ENCODE measurements at places on chromosomes 2 and 18. TPM values are rescaled to one million over a fixed set of nuclear protein-coding genes. Genes with fewer than 3 reads are reported as not detected.
A peak's percentile ranks its signal among the peaks of the same experiment; 100 is the strongest.

DNA sequence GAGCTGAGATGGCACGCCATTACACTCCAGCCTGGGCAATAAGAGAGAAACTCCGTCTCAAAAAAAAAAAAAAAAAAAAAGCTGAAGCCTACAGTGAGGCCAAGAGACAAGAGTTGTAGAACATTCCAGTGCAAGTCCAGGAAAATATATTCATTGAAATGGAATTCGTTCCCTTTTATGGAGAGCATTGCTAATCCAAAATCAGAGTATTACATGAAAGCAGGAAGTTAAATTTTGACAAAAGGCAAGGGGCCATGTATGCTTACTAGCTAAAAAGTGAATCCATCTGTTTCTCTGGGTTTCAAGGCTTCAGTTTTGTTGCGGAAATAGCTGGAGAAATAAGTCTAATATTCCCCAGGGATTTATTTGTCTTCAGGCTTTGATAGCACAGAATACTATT lies 471.7 kb downstream of the THSD7B start:
- H3K36me3 ChIP-seq = no peaks in the 10 kb centered on the region
- H3K4me1 ChIP-seq = peaks cover 29% of the 10 kb centered on the region
- peak overlapping the region; percentile 84 for H3K27ac ChIP-seq

DNA sequence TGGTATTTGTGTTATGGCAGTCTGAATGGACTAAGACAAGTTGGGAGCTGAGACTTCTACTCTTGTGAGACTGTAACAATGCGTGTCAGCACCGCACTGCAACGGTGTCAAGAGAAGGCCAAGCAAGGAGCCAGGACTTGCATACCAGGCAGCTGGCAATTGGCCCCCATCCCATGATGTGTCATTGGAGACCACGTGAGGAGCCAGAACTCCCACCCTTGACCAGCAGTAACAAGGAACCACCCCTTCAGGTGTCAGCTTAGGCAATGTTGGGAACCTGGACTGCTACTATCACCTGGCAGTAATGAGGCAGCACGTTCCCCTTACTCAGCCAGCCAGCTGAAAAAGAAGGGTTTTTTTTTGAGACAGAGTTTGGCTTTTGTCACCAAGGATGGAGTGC lies 32.7 kb upstream of the AGFG1 start:
- no peaks in the 10 kb centered on the region for H3K27me3 ChIP-seq
- DNase-seq = no peak
- H3K4me3 ChIP-seq = no peak overlapping the region
- no peaks in the 10 kb centered on the region for H3K4me1 ChIP-seq

DNA sequence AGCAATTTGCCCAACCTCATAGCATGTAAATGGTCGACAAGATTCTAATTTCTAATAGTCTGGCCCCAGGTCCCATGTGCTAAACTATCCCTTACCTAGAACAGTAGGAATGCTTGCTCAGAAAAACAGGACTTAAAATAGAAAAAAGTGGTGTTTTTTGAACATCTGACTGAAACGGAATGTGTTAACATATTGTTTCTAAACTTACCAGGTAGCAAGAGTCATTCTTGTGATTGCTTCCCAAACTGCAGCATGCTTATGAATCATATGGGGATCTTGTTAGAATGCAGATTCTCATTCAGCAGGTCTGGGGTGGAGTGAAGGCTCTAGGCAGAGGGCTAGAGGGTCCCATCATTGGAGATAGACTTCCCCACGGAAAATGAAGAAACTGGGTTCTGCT lies 5.8 kb upstream of the SLC20A1 start:
- H3K4me1 ChIP-seq = peaks cover 35% of the 10 kb centered on the region
- H3K27ac ChIP-seq = no peak overlapping the region
- no peaks in the 10 kb centered on the region for H3K36me3 ChIP-seq
- H3K4me3 ChIP-seq = no peak overlapping the region

DNA sequence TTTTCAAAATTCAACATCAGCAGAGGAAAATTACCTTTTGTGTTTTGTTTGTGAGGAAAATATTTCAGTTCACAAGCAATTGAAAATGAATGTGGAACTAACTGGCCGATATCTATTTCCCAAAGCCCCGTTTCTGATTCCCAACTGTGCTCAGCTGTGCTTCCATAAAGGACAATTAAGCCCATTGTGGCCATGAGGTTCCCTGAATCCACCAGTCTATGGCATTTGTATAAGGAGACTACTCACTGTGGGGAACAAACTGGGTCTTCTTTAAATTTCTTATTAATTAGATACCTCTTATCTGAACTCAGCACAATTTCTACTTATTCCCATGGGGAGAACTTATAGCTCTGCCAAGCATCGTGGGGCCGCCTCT lies 31.4 kb upstream of the AGAP1 start:
- H3K4me1 ChIP-seq = no peaks in the 10 kb centered on the region
- no peaks in the 10 kb centered on the region for H3K27me3 ChIP-seq
- H3K27ac ChIP-seq = no peak overlapping the region
- no peaks in the 10 kb centered on the region for H3K36me3 ChIP-seq
- no peak overlapping the region for H3K4me3 ChIP-seq

DNA sequence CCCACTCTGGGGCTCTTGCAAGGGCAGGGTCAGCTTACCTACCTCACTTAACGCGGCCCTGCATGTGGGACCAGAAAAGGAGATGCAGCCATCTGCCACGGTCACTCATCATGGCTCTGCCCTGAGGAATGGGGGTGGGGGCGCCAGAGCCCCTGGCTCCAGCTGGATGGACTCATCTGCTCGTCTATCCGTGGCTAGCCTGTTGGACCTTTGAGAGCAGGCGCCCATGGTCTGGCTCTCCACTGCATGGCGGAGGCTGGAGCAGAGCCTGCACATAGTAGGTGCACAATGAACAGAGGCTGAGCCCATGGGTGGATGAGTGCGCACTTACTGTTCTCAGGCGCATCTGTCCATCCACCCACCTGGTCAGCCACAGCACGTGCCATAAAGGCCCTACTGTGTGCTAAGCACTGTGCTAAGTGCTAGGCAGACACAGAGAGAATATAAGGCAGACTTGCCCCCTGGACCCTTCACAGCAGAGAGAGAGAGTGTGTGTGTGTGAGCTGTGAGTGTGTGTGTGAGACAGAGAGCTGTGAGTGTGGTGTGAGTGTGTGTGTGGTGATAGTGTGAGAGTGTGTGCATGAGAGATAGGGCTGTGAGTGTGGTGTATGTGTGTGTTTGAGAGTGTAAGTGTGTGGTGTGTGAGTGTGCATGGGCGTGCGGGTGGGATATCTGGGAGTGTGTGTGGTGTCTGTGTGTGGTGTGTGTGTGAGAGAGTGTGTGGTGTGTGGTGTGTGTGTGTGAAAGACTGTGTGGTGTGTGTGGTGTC lies 151.3 kb downstream of the TFCP2L1 start:
- no peaks in the 10 kb centered on the region for H3K4me1 ChIP-seq
- no peaks in the 10 kb centered on the region for H3K27me3 ChIP-seq
- H3K27ac ChIP-seq = no peak overlapping the region

- peak overlapping the region; percentile 72 for H3K4me3 ChIP-seq
- H3K27me3 ChIP-seq = no peaks in the 10 kb centered on the region
- no peaks in the 10 kb centered on the region for H3K36me3 ChIP-seq
- H3K27ac ChIP-seq = no peak overlapping the region
Observed at GRCh38 chr18:498931-499775, 1.3 kb downstream of the COLEC12 start.

DNA sequence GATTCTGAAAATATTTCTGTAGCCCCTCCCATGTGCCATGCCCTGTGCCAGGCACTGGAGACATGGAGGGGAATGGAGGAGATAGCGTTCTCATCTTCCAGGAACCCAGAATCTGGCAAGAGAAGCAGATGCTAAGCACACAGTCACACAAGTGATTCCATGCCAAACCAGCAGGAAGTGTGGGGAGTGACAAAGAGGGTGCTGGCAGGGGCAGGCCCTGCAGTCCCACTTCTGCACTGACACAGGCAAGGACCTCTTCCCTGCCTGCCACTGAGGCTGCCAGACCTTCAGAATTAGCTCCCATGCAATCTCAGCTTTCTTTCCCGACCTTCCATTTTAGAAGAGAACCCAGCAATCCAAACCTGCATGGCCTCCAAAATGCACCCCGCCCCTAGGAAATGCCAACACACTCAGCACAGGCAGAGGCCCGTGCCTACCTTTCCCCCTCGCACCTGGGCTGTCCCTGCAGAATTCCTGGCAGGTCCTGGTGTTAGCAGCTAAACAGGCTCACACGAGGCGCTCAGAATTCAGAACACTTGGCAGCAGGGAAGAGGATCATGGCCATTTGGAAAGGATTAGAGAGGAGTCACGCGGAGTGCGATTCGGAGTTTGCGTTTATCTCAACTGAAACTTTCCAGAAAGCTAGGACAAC lies 155.3 kb downstream of the MSH2 start:
- H3K4me1 ChIP-seq = no peaks in the 10 kb centered on the region
- no peaks in the 10 kb centered on the region for H3K27me3 ChIP-seq
- no peaks in the 10 kb centered on the region for H3K36me3 ChIP-seq
- no peak overlapping the region for H3K27ac ChIP-seq

DNA sequence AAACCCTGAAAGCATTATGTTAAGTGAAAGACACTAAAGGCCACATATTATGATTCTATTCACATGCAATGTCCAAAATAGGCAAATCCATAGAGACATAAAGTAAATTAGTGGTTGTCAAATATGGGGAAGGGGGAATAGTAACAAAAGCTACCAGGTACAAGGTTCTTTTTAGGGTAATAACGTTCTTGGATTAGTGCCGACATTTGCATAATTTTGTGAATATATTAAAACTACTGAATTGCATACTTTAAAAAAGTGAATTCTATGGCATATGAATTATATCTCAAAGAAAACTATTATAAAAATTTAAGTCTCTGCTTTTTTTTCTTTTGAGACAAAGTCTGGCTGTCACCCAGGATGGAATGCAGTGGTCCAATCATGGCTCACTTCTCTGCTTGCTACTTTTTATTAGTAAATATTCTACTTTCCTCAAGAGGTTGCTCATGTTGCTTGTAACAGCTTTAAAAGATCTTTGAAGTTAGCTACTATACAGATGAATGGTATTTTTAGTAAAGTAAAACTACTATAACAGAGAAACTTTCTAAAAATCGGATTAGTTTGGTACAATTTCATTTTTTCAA lies 2.5 kb downstream of the SESTD1 start:
- H3K36me3 ChIP-seq = no peaks in the 10 kb centered on the region
- DNase-seq = no peak
- H3K4me1 ChIP-seq = peaks cover 33% of the 10 kb centered on the region
- H3K27ac ChIP-seq = no peak overlapping the region

- no peaks in the 10 kb centered on the region for H3K4me1 ChIP-seq
- H3K27ac ChIP-seq = no peak overlapping the region
- H3K36me3 ChIP-seq = no peaks in the 10 kb centered on the region
- no peak overlapping the region for H3K4me3 ChIP-seq
- no peak for DNase-seq
Observed at GRCh38 chr18:57864615-57865121, 61.6 kb upstream of the ATP8B1 start.

GRCh38 chr18:36337679-36338402 lies 40.3 kb downstream of the FHOD3 start:
- no peak overlapping the region for H3K27ac ChIP-seq
- DNase-seq = no peak
- no peaks in the 10 kb centered on the region for H3K36me3 ChIP-seq
- no peaks in the 10 kb centered on the region for H3K27me3 ChIP-seq
- H3K4me1 ChIP-seq = peaks cover 8% of the 10 kb centered on the region
- H3K4me3 ChIP-seq = no peak overlapping the region

HRH4 gene
- 2.5 TPM for total RNA-seq

DNA sequence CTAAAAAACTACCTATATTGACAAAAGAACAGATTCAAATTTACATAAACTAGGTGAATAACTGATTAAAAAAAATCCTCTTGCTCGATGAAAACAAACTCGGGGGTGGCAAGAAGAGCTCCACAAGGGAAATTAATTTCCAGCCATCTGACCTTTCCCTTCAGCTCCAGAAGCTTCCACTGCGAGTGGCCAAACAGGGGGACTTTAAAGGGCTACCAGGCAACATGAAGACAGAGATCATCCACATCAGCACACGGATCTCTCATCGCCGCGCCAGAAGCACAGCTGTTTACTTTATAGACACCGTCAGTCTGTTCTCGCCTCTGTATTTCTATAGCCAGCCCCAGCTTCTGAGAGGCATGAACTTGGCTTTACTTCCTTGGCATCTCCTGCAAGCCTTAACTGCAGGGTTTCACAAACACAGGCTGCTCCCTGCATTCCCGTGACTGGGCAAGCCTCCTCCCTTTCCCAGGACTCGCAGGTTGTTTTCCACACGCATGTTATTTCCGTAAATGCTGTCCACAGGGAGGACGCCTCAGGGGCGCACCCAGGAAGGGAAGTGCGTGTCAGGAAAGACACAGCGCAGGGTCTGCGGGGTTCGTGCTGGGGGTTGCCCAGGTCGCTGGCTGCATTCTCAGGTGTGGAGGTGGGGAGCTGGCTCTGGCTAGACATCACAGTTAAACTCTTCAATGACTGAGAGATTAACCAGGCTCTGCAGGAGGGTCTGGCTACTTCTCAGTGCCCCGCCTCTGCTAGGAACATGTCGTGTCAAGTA lies 85.0 kb downstream of the USP40 start:
- peaks cover 46% of the 10 kb centered on the region for H3K4me1 ChIP-seq
- peaks cover 13% of the 10 kb centered on the region for H3K36me3 ChIP-seq
- no peak overlapping the region for H3K27ac ChIP-seq
- no peaks in the 10 kb centered on the region for H3K27me3 ChIP-seq

- no peak overlapping the region for H3K27ac ChIP-seq
- no peaks in the 10 kb centered on the region for H3K36me3 ChIP-seq
- no peaks in the 10 kb centered on the region for H3K27me3 ChIP-seq
- no peaks in the 10 kb centered on the region for H3K4me1 ChIP-seq
- no peak for DNase-seq
Observed at GRCh38 chr2:52395912-52396311, 1364.0 kb upstream of the NRXN1 start.

DES gene
- total RNA-seq = 146 TPM

RNF125 gene
- 2.2 TPM for total RNA-seq

DNA sequence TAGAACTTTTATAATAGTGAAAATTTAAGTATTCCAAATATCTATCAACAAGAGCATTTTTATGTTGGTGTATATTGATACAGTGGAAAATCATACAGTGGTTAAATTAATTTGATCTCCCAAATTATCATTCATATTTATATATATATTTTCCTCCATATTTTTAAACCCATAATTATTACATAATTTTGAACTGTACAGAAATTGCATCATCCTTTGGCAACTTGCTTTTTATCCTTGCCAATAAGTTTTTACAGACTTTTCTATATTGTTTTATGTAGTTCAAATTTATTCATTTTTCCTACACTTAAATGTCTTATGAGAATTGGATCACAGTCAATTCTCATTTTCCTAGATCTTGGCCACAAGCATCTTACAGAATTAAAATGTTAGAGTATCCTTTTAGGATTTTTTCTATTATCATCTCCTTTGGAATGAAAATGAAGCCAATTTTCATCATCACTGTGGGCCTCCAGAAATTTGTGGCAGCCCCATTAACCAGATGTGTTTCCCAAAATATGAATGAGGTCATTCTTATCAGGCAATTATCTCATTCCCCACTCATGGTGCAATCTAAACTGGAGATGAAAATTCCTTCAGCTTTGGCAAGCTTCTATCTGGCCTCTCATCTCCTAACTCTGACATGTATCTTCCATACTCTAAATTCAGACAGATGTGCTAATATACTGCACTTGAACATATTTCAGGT lies 94.2 kb upstream of the DLGAP1 start:
- H3K27me3 ChIP-seq = no peaks in the 10 kb centered on the region
- H3K4me1 ChIP-seq = no peaks in the 10 kb centered on the region
- DNase-seq = no peak
- H3K4me3 ChIP-seq = no peak overlapping the region
- no peaks in the 10 kb centered on the region for H3K36me3 ChIP-seq

EMILIN2 gene
- total RNA-seq = 22.6 TPM

- DNase-seq = no peak
- H3K27me3 ChIP-seq = no peaks in the 10 kb centered on the region
- no peaks in the 10 kb centered on the region for H3K36me3 ChIP-seq
- H3K27ac ChIP-seq = no peak overlapping the region
Observed at GRCh38 chr18:50830544-50830943, 10.7 kb upstream of the MRO start.
